ENCODE measurements at places on chromosomes 2 and 18.

GRCh38 chr2:151975460-151976414, 123.1 kb downstream of the CACNB4 start:
- no peak for DNase-seq

- DNase-seq = no peak
Observed at GRCh38 chr2:197081294-197081693, 154.8 kb upstream of the PGAP1 start.

GRCh38 chr2:79622508-79622907, 109.7 kb downstream of the CTNNA2 start:
- no peak for DNase-seq

- no peak for DNase-seq
Observed at GRCh38 chr2:198991431-198991830, 466.3 kb downstream of the SATB2 start.

DNA sequence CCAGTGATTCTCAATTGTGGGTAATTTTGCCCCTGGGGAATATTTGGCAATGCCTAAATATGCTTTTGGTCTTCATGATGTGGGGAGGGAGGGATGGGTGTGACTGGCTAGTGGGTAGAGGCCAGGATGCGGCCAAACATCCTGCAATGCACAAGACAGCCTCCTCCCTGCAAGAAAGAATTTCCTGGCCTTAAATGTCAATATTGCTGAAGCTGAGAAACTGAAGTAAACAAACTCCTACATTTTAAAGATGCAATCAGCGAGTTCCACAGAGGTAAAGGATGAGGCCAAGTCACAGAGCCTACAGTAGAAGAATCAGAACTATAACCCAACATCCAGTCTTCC, 272.9 kb upstream of the EPHA4 start:
- DNase-seq = no peak

DNA sequence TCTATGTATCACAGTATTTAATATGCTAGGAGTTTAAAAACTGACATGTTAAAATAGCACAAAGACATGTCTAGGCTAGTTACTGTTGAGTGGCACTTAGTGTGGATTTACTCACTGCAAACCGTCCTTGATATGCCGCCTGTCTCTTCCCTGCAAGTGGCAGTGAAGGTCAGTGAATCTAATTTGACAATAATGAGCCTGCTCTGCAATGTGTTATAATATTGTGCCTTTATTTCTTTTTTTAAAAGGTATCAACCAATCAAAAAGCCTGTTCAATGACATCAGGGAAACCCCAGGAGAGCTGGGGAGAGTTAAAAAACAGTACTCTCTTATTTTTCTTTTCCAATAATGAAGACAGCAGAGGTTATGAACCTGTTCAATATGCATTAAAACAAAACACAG, 384.1 kb downstream of the ERBB4 start:
- DNase-seq = no peak

- no peak for DNase-seq
Observed at GRCh38 chr18:44133483-44133882, 547.2 kb upstream of the SETBP1 start.

GRCh38 chr18:25005541-25006403, 346.2 kb downstream of the ZNF521 start:
- DNase-seq = no peak

DNA sequence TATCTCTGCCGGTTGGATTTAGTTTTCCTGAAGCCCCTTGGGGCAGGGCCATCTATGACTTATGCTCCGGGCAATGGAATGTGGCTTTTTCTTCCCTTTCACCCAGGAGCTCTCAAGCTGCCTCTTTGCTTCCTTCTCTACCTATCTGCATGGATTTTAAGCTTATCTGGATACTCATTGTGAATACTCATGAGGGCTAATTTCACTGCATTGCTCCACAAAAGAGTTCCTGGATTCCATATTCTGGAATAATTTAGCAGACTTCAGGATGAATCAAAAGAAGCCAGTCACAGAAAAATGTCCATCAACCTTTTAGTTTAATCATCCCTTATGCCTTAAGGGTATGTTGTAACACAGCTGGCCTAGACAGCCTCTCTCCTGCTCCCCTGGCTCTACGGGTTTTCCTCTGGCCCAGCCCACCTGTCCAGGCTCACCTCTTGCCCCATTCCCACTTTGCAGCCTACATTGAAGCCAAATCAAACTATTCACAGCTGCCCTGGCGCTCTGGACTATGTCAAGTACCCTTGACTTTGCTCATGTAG, 122.8 kb upstream of the RMDN2 start:
- no peak for DNase-seq

DNA sequence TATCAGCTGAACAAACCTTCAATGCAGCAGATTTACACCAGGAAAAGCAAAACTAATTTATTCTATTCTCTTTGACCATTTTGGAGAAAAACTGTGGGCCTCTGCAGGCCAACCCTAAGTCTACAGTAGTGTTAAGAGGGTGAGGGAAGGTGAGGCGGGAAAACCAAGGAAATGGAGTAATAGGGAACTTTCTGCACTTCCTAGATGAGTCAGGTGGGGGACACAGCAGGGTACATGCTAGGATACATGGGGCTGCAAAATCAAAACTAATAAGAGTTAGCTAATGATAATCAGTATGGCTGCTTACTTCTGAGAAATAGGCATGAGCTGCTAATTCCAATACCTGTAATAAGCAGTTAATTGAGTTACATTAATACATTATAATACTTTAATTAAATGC, 66.0 kb upstream of the PGAP1 start:
- DNase-seq = no peak

- no peak for DNase-seq
Observed at GRCh38 chr2:197266477-197266876, 44.1 kb downstream of the ANKRD44 start.

GRCh38 chr2:108195133-108195439, 44.7 kb upstream of the SULT1C3 start:
- no peak for DNase-seq

- DNase-seq = no peak
Observed at GRCh38 chr2:98378901-98379300, 32.6 kb downstream of the CNGA3 start.

DNA sequence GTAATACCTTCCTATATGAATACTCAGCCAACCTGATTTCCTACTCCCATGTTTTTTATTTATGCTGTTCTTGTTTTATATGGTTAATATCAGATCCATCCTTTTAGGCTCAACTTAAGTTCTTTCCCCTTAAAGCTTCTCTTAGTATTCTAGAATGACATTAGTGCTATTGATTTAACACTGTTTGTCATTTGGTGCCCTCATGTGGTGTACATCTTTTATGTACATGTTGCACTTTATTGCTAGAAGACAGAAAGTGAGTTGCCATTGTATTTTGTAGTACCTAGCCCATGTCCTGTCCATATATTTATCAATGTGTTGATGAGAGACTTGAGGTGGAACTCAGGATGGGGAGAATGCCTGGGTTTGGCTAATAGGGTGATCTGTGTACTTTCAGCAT, 2.5 kb downstream of the HTRA2 start:
- DNase-seq = no peak

- DNase-seq = no peak
Observed at GRCh38 chr18:58537272-58538038, 91.4 kb downstream of the ALPK2 start.

DNA sequence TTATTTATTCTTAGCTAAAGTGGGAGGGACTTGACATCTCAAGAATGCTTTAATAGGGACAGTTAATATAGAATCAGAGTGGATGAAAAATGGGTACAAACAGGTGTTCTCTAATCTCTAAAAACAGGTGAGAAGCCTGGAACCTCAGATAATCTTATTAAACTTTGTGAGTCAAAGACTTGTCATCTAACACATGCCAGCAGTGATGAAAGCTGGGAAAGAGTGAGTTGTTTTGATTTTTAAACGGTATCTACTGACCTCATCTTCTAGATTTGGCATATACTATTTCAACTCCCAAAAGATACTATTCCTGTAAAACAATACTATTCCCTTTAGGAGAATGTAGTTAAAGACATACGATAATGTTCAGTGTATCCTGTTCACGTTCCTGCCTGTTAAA, 103.4 kb downstream of the CCDC141 start:
- no peak for DNase-seq

DNA sequence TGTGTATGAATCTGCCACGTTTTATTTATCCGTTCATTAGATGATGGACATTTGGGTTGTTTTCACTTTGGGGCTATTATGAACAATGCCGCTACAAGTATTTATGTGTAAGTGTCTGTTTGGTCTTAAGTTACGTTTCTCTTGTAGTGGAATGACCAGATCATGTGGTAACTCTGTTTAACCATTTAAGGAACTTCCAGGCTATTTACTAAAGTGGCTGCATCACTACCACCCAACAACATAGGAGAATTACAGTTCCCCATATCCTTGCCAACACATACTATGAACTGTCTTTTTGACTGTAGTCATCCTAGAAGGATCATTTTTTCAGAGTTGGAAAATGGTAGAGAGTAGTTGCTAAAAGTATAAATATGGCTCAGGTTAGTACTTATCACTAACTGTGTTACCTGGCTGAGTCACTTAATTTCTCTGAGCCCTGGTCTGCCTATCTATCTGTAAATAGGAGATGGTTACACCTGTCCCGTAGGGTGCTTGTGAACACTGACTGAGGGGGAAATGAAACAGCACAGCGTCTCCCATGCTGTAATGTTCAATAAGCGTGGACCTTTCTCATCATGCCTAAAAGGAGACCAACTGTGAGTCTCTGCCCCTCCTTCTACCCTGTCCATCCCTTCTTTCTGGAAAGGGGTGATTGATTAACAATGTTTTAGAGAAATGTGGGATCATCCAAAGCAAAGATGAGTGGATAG, 103.1 kb downstream of the SH3RF3 start:
- no peak for DNase-seq

GRCh38 chr2:96209011-96209728, 543 bp upstream of the STARD7 start:
- no peak for DNase-seq

Measured in activated T-cell treated with anti-CD3 and anti-CD28 coated beads for 48 hours (primary cell).